ENCODE measurements at places on chromosomes 6 and 20.

DNA sequence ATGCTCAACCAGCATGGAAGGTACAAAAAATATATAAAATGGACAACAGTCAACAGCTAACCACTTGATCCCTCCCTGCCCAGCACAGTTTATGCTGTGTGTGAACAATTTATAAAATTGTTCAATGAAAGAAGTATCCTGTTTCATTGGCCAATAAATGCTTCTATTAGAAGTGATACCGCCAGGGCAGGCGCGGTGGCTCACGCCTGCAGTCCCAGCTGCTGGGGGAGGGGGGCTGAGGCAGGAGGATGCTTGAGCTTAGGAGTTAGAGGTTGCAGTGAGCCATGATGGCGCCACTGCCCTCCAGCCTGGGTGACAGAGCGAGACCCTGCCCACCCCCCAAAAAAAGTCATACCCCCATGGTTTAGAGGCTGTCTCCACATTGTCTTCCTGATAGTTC, 4.6 kb downstream of the AGPAT4 start:
- no peak for DNase-seq

DNA sequence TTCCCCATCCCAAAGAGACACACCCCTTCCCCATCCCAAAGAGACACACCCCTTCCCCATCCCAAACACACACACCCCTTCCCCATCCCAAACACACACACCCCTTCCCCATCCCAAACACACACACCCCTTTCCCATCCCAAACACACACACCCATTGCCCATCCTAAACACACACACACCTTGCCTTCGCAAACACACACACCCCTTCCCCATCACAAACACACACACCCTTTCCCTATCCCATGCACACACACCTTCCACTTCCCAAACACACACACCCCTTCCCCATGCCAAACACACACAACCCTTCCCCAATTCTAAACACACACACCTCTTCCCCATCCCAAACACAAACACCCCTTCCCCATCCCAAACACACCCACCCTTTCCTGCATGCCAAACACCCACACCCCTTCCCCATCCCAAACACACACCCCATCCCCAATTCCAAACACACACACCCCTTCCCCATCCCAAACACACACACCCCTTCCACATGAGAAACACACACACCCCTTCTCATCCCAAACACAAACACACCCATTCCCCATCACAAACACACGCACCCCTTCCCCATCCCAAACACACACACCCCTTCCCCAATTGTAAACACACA, 315.3 kb downstream of the KIF16B start:
- DNase-seq = no peak

DNA sequence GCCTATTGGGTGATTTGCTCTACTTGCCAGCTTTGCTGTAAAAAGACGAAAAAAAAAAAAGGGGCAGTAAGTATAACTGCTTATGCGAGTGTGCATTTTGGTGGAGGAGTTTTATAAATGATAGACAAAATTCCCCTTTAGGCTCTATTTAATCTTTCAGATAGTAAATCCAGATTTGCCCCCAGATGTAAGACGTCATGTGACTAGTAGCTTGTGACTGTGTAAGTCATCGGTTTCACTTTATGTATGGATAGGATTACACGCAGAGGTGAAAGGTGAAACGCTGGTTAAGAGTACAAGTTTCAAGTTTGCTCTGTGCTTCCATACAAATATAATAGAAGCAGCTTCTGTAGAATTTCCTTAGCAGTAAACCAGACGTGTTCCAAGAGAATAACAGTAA, 7.9 kb downstream of the RAB32 start:
- no peak for DNase-seq

DNA sequence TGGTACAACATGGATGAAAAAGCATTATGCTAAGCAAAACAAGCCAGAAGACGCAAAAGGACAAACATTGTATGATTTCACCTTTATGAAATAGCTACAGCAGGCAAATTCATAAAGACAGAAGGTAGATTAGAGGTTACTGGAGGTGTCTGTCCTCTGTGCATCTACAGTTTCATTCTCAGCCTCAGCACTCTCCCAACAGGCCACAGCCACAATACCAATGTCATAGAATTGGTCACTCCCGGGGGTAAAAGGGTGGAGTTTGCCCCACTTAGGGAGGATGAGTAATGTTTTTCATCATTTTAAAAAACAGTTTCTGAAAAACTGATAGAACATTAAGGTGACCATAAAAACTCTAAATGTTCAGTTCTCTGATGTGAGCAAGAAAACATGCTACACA, 17.2 kb upstream of the TMX4 start:
- no peak for DNase-seq

GRCh38 chr6:156697225-156697830, 79.8 kb upstream of the ARID1B start:
- DNase-seq = no peak

DNA sequence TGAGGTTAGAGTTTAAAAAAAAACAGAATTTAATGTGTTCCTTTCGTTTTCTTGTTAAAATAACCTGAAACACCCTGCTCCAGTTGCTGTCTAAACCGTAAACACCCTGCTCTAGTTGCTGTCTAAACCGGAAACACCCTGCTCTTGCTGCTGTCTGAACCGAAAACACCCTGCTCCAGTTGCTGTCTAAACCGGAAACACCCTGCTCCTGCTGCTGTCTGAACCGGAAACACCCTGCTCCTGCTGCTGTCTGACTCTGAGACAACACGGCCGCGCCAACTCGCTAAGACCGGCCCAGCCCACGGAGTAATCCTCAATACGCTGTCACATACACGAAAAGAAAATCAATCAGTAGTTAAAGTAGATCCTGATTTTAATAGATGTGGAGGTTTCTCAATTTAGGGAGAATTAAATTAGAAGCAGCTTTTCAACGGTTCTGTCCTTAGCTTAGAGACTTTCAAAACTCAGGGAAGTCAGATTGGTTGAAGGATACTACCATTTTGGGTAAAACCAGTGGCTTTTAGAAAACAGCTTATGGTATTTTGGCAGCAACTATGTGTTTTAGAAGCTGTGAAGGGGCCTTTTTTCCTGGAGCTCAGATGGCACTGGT, 98.3 kb downstream of the RAMACL start:
- DNase-seq = no peak

- DNase-seq = no peak
These were observed 317.9 kb upstream of the MARCKS start for GRCh38 chr6:113539202-113539601.

GRCh38 chr6:102950967-102951366, 1557.5 kb downstream of the GRIK2 start:
- DNase-seq = no peak

DNA sequence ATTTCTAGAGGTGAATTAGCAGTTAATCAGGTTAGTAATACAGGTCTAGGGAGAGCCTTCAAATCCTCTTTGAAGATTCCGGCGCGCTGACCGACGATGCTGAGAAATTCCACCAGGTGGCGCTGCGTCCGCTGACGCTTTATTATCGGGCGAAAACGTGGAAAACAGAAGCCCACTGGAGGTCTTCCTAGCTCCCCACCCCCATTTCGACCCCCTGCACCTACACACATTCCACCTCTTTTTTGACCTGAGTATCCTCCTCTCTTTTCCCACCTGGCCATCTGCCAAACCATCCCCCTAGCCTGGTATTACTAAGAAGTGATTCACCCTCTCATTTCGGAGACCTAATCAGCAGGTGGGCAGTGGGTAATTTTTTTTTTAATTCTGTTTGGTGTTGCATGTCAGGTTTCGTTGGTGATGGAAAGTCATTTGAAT, 65.4 kb upstream of the RIN2 start:
- peak; percentile 33 for DNase-seq

DNA sequence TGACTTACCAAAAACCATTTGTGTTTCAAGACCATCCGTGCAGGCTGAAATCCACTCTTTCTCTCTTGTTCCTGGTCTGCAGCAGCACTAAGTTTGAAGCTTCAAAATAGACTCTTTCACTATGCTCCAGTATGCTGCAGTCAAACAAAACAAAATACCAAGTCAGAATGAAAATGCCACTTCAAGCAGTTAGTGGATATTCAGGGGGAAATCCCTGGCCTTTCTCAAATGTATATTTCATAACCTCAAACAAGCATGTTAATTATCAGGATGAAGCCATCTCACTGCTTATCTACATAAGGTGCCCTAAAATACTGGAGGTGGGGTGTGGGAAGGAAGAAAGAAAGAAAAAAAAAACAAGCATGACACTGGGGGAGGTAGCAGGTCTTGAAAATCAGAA, 103.5 kb downstream of the ATXN1 start:
- DNase-seq = no peak

GRCh38 chr20:59676851-59677182, 72.5 kb downstream of the PHACTR3 start:
- no peak for DNase-seq

GRCh38 chr20:47262365-47263013, 94.0 kb downstream of the ZMYND8 start:
- DNase-seq = no peak

DNA sequence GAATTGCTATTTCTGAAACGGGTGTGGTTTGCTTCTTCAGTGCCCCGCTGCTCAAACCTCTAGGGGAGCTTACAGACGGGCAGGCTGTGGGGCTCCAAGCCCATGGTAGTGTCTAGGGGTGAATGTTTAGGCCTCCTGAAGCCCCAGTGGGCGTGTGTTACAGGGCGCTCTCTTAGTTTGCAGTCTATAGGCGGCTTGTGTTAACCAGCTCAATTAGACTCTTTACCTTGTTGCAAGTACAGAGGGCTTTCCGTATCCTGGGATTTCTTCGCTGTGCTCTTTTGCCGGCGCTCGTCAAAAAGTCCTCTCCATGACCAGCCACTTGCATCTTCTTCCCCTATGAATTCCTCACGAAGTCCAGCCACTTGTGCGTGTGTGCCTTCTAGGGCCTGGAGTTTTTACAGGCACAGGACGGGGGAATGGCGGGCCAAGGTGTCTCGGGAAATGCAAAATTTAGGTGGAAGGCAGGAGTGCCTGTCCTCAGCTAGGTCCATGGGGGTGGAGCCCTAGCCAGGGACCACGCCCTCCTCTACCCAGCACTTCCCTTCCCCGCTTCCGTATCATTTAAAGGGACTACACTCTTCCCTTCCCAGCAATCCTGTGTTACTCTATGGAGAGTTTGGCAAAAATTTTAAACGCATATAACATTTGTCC, 94.5 kb downstream of the HTR1B start:
- DNase-seq = no peak

DNA sequence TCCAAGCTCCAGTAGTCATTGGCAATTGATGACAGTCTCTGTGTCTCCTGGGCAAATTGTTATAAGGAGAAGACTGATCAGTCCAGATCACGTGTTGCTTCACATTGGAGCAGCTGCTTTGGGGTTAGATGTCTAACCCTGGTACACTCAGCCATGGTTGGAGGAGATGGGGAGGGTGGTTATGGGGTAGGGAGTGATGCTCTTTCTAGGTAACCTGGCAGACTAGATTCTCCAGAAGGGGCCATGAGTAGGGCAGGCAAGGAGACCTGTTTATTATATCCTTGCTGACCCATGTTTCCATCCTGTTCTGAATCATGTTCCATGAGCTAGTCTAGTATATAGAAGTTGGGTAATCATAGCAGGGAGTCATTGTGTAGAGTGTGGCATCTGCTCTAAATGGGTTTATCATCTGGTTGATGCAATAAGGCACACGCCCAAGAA, 50.8 kb upstream of the BACH2 start:
- no peak for DNase-seq

- DNase-seq = no peak
These were observed 26.0 kb upstream of the TAAR1 start for GRCh38 chr6:132685009-132685408.

DNA sequence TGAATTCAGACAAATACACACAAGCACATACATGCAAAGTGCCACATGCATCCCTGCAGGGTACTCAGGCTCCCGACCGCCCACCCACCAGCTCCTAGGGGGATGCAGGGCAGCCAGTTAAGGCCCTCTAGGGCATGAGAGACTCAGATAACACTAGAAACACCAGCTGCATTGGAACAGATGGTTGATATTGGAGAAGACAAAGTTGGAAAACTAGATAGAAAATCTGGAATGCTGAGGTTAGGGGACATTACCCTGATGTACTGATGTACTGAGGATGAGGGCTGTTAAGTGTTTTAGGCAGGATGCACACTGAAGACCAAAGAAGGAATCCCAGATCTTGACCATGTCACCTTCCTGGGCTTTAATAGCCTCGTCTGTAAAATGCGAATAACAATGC, 134.6 kb upstream of the ECI2 start:
- no peak for DNase-seq

DNA sequence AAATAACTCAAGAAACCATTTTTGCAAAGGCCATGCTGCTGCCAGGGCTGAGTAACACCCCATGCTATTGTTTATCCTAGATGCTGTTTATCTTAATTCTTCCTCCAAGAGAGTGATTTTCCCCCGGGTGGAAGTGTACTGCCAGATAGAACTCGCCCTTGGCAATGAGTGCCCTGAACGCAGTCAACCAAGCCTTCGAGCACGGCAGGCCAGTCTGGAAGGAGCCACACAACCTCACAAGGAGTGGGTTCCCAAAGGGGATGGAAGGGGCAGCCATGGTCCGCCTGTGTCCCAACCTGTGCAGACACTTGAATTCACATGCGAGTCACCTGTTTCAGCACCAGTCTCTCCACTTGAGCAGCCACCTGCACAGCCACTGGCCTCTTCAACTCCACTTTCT, 31.9 kb downstream of the PNPLA1 start:
- no peak for DNase-seq

DNA sequence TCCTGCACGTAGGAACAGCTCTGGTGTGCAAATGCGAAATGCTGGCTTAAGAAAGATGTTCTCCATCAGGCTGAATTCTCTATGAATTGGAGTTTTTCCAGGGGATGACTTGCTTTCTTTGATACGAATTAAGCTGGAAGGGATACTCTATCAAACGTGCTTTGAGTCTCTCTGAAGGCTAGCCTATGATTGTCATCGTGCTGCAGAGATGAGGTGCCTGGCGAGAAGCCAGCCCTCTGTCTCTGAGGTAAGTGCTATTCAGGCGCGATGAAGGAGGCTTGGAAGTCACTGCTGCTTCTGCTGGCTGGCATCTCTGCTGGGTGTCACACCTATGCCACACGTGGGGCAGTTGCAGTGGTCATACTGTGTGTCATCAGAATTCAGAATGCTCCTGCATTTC, 223.7 kb downstream of the TAF4 start:
- no peak for DNase-seq

GRCh38 chr6:158207422-158207788, 39.3 kb downstream of the GTF2H5 start:
- no peak for DNase-seq
